Amniotic epithelial cell (primary cell): ENCODE measurements at places on chromosomes 3 and 15.

DNA sequence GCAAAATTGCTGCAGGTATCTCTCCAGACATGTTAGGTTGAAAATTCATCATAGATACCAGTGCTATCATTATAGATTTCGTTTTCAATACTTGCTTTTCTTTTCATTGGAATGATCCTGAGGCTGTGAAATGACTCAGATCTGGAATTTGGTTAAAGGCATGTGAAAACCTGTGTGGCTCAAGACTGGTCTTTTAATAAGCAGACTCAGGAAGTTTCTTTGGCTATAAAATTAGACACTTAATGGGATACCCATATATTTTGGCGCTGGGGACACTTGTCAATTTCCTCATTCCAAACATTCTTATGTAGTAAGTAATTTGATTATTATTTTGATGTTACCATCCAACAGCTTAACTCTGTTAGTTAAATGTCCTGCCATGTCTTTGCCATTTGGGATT is 1041.1 kb upstream of the GBE1 start:
- no peak for DNase-seq

GRCh38 chr3:85821130-85821756 is 862.5 kb downstream of the CADM2 start:
- no peak for DNase-seq

- no peak for DNase-seq
Measured at GRCh38 chr15:26971271-26972018, 464 bp downstream of the GABRG3 start.

DNA sequence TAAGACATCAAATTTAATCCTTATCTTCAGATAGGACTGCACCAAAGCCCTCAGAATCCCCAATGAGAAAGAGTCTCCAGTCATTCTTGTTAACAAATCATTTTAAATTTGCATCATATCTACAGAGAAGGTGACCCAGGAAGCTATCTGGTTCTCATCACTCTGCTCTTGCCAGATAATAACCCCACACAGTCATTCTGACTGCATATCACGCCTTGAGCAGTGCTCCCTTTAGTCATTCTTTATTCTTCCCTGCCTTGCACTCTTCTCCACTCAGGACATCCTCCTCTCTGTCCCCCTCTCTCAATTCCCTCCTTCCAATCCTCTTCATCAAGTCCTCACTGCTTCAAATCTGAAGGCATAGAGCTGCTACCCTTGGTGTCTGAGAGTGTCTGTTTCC is 83.7 kb upstream of the COL6A6 start:
- peak; percentile 7 for DNase-seq

- no peak for DNase-seq
Measured at GRCh38 chr15:95468820-95469219, 861.7 kb upstream of the NR2F2 start.

DNA sequence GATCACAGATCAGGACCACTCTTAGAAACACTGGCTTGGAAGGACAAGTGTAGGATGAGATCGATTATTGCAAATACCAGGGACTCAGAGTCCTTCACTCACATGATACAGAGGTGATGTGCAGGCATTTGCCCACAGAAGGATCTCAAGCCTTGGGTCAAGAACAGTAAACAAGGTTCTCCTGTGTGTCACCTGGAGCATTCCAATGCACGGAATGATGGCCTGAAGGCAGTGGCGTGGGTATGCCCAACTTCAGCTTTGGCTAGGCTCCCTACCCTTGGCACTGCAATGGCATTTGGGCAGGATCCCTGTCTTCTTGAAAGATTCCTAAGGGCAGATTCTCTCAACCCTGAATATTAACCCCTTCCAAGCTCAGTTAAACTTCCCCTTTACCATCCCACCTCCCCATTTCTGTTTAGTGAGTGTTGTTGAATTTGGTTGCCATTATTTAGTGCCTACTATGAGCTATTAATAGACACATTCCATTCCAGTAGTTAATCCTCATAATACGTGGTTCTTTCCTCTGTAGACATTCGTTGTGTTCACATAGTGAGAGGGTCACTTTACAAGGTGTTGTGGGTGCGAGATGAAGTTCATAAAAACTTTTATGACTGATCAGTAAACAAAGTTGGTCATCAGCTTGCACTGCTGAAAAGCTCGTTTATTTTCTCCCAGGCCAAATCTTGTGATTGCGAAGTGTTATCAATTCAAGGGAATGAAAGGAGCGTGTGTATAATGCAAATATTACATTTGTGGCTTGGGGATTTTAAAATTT is 1.1 kb upstream of the LZTFL1 start:
- DNase-seq, result no peak
